ENCODE measurements at places on chromosomes 2 and 18.

GRCh38 chr2:197804758-197805714 lies 643 bp downstream of the PLCL1 start:
- peak; percentile 39 for DNase-seq

DNA sequence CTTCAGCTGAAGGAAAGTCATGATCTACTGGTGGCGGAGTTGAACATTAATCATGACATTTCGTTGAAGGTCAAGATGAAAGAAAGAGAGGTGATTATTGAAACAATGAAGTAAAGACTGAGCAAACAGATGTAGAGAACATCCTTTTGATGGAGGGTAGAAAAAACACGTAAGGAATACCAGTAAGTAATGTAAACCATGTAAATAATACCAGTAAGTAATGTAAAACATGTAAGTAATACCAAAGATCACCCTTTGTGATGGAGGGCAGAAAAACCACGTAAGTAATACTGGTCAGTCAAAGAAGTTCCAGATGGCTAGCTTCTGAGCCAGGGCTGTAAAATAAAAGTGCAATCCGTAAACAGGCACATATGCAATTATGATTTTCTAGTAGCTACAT lies 1387.7 kb downstream of the SUCLG1 start:
- no peak for DNase-seq

DNA sequence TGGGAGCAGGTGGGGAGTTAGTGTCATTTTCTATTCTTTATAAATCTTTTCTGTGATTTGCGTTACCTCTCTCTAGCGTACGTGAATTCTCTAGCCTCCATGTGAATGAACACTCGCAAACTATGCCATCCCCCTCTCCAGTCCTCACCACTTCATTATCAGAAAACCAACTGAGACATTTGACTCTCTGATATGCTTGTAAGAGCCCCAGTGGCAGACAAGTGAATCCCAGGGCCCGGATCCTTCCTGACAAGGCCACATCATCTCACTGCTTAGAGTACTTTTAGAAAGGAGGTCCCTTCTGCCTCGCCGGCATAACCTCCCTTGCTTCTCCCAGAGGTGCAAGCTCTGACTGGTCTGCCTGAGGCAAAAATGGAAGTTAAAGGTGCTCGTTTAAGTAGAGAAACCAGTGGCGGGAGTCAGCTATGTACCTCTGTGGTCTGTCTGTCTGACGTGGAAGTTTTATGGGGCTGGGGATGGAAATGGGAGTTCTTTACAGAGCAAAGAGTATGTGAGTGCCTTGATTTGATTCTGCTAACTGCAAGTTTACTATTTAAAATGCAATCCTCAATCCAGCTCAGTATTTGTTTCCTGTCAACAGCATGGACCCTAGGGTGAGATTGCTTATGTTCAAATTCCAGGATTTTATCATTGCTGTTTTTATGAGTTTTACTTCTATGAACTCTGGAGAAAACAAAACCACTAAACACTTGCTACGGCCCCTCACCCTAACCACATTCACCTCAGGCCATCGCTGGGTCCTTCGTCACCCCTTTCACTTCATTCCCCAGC lies 114.9 kb upstream of the MSTN start:
- no peak for DNase-seq

GRCh38 chr2:13545320-13545719 lies 828.6 kb downstream of the TRIB2 start:
- no peak for DNase-seq

DNA sequence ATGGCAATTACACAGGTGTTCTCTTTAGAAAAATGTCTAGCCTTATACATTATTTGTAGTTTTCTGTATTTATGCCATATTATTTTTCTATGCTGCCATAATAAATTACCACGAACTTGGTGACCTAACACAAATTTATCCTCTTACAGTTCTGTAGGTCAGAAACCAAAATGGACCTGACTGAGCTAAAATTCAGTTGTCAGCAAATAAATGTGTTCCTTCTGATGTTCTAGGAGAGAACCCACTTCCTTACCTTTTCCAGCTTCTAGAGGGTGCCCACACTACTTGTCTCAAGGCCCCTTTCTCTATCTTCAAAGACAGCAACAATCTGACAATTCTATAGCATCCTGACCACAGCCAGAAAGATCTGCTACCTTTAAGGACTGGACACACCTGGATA lies 153.5 kb downstream of the NBAS start:
- no peak for DNase-seq

DNA sequence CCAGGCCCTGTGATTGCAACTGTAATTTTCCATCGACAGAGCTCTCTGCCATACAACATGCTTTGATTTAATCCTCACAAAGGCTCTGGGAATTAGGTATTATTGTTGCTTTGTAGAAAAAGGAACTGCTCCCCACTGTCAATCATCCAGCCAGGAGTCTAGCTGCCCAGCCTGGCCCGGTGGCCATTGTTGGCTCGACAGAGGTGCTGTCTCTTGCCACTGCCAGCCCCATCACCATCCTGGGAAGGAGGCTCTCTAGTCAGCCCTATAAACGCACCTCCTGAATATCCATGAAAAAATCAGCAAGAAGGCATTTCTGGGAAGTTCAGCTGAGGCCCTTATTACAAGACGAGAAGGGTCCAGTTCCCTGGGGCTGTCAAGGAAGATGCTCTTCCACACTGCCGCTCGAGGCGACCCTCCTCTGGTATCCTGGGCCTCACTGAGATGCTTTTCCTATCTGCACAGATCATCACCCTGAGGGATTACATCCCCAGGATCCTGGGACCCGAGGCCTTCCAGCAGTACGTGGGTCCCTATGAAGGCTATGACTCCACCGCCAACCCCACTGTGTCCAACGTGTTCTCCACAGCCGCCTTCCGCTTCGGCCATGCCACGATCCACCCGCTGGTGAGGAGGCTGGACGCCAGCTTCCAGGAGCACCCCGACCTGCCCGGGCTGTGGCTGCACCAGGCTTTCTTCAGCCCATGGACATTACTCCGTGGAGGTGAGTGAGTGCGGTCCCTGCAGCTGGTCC lies 71.0 kb downstream of the TPO start:
- no peak for DNase-seq

Data from fibroblast of the aortic adventitia (primary cell).